CD4-positive, alpha-beta T cell treated with Interleukin-4 for 4 hours (primary cell): ENCODE measurements at places on chromosomes 12 and 14.
A peak's percentile ranks its signal among the peaks of the same experiment; 100 is the strongest.

DNA sequence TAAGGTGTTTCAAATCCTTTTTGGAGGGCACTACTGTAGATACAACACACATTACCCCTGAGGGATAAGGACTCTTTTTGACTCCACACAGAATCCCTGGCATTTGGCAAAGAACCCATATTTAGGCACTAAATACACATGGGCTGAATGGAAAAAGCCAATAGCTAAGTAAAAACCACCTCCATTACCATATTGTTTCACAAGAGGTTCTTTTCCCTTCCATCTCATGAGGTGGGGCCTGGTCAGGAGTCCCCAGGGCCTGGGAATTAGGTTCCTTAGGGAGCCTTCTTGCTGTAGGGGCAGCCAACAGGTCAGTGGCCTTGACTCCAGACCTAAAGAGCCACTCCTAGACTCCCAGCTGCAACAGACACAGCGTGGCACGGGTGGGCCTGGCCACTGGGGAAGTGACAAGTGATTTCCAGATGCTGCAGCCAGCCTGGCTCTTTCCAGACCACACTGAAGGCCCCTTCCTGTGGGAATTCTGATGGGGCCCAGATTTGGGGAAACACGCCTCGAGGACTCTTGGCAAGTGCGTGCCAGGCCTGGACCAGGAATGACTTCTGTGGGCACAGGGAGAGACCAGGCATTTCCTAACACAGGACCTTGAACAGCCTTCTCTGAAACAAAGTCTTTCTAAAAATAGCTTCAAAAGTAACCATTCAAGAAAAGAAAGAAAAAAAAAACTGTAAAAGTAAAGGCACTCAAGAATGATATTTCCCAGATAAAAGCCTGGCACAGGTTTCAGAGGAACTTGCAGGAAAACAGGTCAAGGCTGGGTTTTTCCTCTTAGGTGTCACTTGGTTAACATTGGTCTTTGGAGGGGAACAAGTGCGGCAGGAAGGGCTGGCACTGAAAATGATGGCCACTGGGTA, 18.1 kb downstream of the SSH1 start:
- DNase-seq, result no peak

- peak; percentile 15 for DNase-seq
Observed at GRCh38 chr12:7439579-7440505, 4.1 kb downstream of the CD163L1 start.

DNA sequence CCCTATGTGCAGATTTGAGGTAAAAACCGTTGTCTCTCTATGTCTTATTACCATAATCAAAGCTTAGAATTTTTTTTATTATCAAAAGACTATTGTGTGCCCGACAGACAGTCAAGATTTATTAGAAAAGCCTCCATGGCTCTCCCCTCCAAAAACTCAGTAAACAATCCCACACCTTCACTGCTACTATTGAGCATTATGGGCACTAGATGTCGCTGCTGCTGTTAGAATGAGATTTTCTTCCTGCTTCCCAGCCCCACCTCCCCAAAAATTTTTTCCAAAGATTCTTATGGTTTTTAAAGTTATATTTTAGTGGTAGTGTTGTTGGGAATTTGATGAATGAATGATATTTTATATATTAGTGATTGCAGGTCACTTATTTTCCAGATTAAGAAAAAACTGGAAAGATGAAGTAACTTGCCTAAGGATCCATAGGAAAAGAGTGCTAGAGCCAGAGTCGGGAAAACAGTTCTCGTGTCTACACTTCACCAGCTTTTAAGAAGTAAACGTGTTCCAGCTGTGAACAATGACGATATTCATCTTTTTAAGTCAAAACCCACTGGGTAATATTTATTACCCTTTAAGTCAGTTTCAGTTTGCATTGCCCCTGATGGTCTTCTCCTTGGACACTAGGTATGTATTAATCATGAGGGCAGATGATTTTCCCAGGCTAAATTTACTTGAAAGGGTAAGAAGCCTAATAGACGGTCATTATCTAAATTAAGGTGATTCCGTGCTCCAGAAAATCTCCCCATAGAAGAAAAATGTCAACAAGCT, 12.2 kb upstream of the FOXG1 start:
- DNase-seq, result no peak

DNA sequence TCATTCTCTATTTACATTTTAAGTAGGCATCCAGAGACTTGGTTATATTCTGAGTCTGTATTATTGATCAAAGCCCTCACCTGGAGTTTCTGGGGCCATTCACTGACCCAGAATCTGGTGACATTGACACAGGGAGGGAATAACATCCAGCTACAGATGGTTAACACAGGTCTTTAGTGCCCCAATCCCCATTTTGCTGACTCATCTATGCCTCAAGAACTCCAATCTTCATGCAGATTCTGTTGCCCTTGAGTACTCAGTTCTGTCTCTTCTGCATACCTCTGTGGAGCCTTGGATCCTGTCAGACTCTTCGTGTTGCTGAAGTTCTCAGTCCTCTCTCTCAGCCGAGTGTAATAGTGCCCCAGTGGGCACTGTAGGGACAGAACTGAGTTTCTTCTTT, 208.9 kb downstream of the RGS6 start:
- DNase-seq, result no peak

DNA sequence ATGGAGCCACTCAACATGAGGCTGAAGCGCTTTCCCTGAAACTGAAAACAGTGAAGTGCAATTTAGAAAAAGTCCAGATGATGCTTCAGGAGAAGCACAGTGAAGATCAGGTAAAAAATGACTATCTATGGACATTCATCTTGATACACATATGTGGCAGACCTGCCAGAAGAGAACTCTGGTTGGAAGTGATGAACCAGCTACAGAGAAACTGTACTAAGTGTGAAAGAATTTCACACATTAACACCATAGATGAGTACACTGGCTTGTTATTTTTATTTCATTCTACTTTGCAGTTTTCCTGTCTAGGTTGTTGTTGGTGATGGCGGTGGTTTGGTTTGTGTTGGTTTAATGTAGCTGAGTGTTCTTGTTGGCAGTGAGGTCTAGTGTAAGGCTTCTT, 174.7 kb downstream of the ESR2 start:
- DNase-seq, result no peak

DNA sequence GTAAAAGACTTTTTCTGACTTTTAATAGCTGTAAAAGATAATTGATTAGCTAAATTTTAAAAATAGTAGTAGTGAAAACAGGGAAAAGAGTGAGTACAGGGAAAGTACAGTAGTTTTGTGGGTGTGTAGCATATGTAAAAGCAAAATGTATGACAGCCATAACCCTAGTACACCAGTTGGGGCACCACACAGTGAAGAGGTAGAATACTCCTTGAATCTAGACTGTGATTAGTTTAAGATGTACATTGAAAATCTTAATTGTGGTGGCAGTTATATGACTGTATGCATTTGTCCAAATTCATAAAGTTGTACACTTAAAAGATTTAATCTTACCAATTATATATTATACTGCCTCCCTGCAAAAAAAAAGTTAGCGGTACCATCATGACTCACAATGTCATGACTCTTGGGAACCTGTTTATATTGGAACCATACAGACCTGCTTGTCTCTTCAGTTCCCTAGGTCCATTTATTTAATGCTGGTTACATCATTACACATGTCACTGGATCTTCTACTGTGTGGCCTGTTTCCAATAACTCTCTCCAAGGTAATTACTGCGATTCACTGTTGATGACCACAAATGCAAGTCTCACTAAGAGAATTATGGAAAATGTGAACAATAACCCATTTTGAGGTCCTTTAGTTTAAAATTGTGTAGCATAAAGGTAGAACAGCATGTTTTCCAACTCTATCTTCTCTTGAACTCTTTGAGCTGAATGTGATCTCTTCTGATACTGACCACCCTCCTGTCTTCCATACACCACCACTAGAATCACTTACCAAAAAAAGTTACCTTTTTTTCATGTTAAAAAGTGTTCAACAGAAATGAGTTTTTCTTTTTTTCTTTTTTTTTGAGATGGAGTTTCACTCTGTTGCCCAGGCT, 264.2 kb upstream of the AMIGO2 start:
- no peak for DNase-seq

DNA sequence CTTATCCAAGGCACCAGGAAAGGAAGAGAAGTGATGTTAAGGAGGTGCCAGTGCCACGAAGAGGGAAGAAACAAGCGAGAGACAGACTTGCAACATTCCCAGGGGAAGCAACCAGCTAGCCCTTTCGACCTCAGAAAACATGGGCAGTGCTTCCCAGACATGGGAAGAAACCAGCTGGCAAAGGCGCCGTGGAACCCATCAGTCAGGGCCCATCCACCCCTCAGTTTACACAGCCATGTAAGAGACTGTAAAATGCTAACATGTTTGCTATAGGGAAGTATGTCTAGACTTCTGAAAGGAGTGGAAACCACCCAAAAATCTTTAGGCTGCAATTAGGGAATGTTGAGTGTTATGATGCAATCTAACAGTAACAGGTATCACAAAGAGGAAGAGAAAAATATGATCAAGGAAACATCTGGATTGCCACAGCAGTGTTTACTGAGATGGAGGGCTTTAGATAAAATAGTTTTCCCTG, 26.3 kb downstream of the ANAPC5 start:
- DNase-seq, result no peak

GRCh38 chr12:14417715-14418114, 52.2 kb downstream of the ATF7IP start:
- DNase-seq, result peak; percentile 89

DNA sequence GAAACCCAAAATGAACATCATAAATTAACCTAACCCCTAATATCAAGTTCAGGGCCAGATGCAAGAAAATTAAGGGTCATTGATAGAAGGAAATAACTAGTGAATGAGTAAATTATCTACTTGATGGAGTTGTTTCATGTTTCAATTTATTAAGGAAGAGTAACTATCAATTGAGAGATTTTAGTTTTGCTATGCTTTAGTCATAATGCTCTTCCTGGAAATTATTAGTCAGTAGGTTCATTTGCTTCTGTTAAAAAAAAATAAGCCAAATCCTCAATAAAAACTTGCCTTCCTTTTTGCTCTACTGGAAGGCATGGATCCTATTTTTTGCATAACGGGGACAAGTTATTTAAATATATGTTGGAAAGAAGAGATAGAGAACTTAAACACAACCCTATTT, 59.0 kb upstream of the HIF1A start:
- no peak for DNase-seq

DNA sequence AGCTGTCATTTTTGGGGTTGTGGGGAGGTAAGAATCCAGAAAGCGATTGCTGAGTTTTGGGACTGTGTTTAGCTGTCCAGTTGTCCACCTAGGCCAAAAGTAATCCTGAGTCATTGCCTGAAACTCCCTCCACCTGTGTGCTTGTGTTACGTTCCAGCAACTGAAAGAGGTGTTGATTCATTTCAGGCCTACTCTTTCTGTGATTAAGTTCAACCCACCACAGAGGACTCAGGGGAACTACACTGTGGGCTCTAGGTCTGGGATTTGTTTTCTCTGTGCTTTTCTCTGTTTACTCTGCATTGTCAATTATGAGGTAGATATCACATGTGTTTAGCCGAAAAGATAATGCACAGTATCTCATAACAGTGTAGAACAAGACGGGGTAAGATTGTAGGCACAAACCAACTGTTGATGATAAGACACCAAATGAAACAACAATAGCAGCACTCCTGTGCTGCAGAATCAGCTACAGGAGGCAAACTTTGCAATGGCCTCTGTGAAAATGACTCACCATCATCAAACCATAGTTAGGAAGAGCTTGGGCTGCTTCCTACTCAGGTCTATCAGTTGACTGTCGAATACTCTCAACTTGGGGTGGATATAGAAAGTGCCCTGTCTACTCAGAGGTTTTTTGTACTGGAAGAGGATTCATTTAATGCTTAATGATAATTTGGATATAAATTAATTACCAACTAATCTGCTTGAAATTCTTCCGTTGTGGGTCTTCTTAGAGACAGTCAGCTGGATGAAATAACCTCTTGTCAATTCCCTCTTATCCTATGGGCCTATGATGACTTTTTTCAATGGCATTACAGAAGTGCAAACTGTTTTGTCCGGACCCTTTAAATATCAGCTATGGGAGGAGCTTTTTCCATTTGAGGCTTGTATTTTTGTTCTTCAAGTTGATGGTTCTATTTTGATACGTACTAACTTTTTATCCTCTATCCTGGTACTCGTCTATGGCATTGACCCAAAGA, 385.9 kb downstream of the BMP4 start:
- no peak for DNase-seq

DNA sequence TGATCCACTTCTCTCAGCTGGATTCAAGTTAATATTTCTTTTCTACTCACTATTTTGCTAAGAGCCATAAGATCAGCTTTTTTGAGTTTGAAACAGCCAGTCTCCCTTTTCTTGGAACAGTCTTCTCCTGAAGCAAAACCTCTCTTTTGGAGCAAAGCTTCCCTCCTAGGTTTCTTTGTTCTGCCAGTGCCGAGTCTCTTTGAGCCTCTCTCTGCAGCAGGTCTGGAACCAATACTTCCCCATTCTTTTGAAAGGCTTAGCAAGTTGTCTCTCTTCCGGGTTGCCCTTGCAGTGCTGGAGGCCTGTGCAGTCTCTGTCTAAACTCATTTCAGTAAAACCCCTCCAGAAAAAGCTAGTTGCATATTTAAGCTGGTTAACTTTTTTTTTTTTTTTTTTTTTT, 454.8 kb downstream of the NOVA1 start:
- no peak for DNase-seq

GRCh38 chr12:7797698-7798398, 8.6 kb downstream of the NANOG start:
- no peak for DNase-seq

GRCh38 chr12:171276-171675, 42.7 kb downstream of the SLC6A12 start:
- no peak for DNase-seq

- DNase-seq, result no peak
Observed at GRCh38 chr14:31080056-31080455, 53.9 kb upstream of the STRN3 start.

DNA sequence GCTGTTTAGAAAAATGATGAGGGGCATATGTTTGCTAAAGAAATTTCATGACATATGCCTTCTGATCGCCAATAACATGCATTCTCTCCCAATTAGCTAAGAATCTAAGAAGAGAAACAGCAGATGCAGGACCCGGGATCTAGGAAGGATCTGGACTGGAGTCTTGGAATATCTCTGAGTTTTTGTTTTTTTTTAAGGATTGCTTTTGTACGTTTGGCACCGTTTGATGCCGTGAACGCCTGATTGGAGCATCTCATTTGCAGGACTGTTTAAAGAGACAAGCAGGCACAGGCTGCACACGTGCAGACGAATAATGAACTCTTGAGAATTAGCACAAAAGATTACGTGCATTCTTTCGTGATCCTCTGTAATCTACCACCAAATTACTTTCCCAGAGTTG, 13.6 kb downstream of the EML1 start:
- DNase-seq, result no peak

DNA sequence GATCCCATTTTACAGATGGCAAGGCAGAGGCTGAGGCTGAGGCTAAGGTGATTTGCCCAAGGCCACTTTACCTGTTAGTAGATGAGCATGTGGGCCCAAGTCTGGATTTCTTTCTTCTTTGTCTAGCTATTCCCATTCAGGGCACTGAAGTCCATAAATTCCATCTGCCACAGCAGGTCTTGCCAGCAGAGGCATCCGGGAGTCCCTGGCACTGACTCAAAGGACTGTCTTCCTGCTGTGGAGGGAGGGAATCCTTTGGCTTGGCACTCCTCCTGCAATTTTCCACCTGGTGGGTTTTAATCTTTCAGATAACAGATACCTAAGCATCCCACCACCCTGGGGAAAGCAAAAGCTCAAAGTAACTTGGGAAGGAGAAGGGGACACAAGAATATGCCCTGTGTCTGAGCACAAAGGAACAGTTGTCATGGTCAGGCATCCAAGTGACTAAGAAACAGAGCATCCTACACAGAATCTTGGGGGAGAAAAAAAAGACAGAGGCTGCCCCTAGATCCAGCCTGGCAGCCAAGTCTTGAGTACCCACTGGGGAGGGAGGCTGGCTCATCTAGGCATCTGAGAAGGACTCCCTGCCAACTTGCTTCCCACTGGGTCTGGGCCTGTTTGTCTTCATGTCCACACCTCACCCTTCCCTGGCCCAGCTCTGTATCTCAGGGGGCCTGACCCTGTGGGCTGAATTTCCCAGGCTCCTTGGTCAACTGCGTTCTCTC, 35.6 kb upstream of the CMKLR1 start:
- no peak for DNase-seq
